ENCODE measurements at places on chromosomes 1 and 21. TPM values are rescaled to one million over a fixed set of nuclear protein-coding genes. Genes with fewer than 3 reads are reported as not detected.
A peak's percentile ranks its signal among the peaks of the same experiment; 100 is the strongest.

DNA sequence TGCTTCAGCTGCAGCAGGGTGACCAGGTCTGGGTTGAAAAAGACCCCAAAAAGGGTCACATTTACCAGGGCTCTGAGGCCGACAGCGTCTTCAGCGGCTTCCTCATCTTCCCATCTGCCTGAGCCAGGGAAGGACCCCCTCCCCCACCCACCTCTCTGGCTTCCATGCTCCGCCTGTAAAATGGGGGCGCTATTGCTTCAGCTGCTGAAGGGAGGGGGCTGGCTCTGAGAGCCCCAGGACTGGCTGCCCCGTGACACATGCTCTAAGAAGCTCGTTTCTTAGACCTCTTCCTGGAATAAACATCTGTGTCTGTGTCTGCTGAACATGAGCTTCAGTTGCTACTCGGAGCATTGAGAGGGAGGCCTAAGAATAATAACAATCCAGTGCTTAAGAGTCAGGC is 2.9 kb downstream of the C1QA start:
- DNase-seq = no peak

- DNase-seq = no peak
Measured at GRCh38 chr1:61782771-61783170, 40.5 kb downstream of the PATJ start.

- no peak for DNase-seq
Measured at GRCh38 chr1:117605164-117605773, 579 bp upstream of the TENT5C start.

- peak; percentile 25 for DNase-seq
Measured at GRCh38 chr1:12345350-12346217, 115.8 kb downstream of the VPS13D start.

DNA sequence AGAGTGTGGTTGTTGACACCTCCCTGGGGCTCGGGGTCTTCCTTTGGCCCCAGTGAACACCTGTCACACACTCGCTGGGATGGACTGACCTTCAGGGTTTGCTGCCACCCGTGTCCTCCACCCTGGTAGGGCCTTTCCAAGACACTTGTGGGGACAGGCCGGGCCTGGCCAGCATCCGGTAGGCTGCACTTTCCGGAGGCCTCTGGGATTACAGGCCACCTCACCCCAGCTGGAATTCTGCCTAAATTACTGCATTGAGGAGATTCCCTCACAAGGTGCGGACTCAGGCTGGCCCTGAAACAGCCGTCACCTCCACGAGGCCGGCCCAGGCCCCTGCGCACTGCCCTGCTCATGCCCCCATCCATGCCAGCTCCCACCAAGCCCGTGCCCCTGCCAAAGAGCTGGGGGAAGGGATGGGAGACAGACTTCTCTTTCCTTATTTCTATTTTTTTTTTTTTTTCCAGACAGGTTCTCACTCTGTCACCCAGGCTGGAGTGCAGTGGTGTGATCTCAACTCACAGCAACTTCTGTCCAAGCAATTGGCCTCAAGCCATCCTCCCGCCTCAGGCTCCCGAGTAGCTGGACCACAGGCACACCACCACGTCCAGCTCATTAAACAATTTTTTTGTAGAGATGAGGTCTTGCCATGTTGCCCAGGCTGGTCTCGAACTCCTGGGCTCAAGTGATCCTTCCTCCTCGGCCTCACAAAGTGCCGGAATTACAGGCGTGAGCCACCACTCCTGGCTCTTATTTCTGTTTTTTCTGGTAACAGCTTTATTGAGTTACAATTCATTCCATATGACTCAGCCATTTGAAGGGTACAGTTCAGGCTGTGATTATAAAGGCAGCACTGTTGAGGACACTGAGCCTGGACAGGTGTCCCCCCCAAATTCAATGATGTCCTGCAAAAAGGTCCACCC is 11.3 kb downstream of the CSTB start:
- DNase-seq = no peak

- DNase-seq = peak; percentile 37
Measured at GRCh38 chr1:176205332-176205914, 1.7 kb downstream of the COP1 start.

GRCh38 chr1:93448292-93448982 is 519 bp downstream of the FNBP1L start:
- no peak for DNase-seq

- no peak for DNase-seq
Measured at GRCh38 chr1:84202126-84202525, 58.1 kb downstream of the PRKACB start.

DNA sequence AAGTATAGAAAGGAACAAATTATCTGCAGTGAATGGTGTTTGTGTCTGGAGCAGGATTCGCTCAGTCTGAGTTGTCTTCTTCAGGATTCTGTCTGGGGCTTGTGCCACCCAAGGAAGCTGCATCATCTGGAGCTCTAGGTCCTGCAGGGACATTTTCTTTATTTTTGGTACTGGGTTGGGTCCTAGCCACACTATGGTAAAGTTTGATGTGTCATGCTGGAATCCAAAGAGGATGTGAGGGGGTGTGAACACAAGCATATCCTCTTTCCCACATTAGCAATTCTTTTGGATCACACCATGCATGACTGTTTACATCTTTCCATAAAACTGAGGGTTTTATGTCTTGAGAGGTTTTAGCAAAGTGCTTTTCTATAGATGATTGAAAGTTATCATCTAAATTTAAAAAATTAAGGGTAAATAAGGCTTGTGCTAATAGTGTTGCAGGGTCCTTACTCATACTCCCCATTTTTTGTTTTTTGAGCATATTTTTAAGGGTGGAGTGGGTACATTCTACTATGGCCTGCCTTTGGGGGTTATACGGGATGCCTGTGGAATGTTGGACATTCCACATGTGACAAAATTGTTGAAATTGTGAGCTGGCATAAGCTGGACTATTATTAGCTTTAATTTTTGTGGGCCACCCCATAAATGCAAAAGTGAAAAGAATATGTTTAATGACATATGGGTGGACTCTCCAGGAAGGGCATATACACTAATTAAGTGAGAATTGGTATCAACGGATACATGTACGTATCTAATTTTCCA is 152.0 kb upstream of the HMCN1 start:
- no peak for DNase-seq

GRCh38 chr1:6832531-6833188 is 47.4 kb downstream of the CAMTA1 start:
- no peak for DNase-seq

- DNase-seq = no peak
Measured at GRCh38 chr1:97033949-97034348, 312.4 kb downstream of the PTBP2 start.

DNA sequence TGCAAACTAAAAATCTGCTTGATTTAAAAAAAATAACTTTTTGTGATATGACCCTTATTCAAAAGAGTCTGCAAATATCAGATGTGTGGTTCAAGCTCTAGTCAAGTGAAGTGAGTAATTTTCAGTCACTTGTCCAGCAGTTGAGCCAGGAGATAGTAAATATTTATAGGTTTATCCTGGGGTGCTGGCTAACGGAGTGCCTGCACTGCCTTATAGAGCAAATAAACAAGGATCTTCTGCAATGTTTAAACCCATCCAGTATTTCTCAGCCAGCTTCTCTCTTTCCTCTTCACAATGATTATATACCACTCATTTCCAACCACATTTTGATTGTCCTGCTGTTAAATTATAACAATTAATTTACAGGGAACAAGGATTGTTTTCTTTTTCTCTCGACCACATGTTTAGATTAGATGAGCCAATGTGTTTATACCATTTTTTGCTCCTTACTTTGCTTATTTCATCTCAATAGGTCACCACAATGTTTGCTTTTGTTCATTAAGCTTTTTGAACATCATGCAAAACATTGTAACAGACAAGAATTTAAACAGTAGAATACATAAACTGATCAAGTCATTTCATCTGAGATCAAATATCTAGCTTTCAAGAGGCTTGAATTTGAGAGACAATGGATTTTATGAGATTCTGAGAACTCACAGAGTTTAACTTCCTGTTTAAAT is 60.3 kb upstream of the GREM2 start:
- no peak for DNase-seq

DNA sequence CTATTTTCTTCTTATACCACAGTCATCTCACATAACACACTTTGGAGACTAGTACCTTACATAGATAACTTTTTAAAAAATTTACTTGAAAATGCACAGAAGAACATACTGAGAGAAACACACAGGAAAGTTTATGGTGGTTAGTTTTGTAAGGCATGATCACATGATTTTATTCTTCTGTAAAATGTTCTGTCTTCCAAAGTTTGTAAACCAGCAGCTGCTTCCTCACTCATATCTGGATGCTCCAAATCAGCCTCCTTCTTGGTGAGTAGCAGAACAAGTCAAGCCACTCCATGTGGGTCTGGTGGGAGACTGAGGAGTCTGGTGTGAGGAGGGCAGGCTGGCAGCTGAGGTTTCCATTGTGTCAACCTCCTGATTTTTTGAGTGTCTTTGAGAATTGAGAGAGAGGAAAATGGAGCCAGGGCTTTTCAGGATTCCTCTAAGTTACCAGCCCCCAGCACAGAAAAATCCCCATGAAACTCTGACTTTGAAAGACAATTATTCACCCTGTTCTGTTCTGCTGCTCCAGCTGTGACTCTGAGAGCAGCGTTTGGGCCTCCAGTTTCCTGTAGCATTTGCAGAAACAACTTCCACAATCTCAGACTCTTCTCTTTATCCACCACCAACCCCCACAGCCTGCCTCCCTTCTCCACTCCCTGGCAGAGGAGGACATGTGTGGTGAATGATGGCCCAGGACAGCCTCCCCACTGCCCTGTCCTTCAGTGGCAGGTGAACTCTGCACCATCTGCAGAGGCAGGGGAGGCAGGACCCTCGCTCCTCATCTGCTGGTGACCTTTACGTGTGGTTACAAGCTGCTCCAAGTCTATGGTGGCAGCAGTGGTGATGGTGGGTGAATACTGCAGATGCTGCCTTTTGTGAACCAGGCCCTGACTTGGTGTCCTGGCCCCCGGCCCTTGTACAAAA is 82.3 kb downstream of the FCRL5 start:
- DNase-seq = no peak

DNA sequence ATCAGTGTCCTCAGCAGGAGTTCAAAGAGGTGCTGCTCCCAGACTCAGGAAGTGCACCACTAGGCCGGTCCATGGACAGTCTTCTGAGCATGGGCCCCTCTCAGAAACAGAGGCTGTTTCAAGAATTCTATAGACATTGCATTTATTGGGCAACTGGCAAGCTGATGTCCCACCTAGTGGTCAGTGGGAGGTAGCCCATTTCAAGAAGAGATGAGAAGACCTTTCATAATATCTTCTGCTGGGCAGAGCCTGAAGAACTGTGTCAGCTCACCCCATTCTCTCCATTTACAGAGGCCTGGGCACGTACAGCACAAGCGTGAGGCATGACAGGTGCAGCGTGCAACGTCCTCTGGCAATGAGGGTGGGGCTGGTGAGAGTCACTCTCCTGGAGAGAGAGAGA is 216.0 kb downstream of the DYRK1A start:
- no peak for DNase-seq

The AMY1A gene
- not detected for polyA plus RNA-seq

The PTAFR gene
- 331 TPM for polyA plus RNA-seq

The HSD3B2 gene
- not detected for polyA plus RNA-seq

The PLEKHA6 gene
- 0.08 TPM for polyA plus RNA-seq

The HTR1D gene
- polyA plus RNA-seq = not detected

The PDE9A gene
- polyA plus RNA-seq = 0.52 TPM

The ZNF593OS gene
- 0.50 TPM for polyA plus RNA-seq
